CD4-positive, alpha-beta T cell treated with Interferon gamma for 1 hour (primary cell): ENCODE measurements at places on chromosomes 12 and 14.
A peak's percentile ranks its signal among the peaks of the same experiment; 100 is the strongest.

GRCh38 chr12:62761658-62762057, 173.3 kb downstream of the PPM1H start:
- DNase-seq: no peak

- no peak for DNase-seq
Measured at GRCh38 chr12:96824074-96824837, 82.8 kb upstream of the NEDD1 start.

GRCh38 chr12:12792421-12792820, 7.0 kb downstream of the APOLD1 start:
- DNase-seq: no peak

DNA sequence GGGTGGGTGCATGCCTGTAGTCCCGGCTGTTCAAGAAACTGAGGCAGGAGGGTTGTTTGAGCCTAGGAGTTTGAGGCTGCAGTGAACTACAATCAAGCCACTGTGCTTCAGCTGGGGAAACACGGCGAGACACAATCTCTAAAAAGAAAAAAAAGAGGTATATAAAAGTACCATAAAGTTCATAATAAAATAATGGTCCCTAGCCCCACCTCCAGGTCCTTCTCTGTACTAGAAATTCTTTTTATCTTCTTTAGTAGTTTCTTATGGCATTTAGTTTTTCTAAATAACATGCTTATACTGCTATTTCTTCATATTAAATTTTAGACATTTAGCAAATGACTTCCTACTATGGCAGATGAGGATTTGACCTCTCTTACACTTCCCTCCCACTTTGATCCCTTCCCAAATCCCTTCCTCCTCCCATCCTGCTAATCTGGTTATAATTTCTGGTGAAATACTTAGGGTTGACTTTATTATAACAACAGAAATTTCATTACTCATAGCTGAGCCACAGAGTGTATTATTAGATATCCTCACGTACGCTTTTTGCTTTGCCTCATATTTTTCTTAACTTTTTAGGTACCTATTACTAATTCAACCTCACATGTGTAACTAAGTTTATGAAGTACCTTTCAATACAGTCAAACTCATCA, 94.7 kb downstream of the SLC41A2 start:
- DNase-seq: no peak

- peak; percentile 84 for DNase-seq
Measured at GRCh38 chr14:88005978-88006851, 1.3 kb downstream of the GPR65 start.

- no peak for DNase-seq
Measured at GRCh38 chr12:29649722-29650121, 134.0 kb downstream of the TMTC1 start.

DNA sequence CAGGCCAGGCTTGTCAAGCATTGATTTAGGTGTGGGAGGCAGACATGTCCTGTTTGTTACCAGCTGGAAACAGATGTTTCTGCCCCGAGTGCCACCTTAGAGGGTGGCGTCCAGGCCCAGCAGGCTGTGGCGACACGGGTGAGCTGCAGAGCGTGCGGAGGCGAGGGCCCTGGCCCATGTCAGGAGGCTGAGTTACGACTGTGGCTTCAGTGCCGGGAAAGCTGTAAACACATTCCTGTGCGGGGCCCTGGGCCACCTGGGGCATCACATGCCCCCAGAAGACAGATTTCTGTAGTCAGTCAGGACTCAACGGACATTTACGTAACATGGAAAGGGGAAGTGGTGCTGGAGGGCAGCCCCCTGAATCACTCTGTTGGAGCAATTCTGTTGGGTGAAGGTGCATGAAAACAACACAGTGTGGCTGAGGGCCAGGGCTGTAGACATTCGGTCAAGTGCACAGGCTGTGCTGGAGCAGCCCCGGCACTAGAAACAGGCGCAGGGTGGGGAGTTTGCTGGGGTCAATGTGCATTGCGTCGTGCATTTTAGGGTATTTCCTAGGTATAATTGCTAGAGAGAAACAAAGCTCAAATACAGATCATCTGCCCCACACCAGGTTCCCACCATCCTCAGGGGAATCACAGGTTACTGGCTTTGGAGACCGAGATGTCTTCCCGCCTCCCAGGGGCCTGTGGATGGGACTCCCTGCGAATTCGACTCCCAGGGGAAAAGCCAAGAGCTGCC, 291.8 kb downstream of the TMEM121 start:
- DNase-seq: peak; percentile 87

DNA sequence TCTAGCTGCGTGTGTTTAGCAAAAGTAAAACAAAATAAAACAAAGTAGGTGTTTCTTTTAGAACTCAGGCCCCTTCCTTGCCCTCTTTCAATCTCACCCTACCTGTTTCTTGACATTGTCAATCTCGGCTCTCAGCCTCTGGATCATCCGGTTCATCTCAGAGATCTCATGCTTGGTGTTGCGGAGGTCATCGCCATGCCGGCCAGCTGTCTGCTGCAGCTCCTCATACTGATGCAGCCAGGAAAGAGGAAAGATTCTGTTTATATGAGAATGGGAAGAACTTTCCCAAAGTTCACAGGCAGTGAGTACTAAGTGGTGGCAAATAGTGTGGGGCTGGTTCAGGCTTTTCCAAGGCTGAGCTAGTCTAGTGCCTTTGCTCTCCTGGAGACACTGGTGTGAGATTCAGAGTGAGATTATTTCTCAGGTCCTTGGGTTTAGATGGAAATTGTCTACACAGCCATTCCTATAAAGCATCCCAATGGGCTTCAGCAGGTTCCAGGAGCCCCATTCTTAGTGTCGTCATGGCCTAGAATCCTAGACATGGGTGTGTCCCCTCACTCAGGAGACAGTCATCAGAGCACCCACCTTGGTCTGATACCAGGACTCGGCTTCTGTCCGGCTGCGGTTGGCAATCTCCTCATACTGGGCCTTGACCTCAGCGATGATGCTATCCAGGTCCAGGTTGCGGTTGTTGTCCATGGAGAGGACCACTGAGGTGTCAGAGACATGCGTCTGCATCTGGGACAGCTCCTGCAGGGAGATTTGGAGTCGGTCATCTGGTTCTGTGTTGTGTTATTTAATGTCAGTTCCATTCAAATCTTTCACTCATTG, 3.0 kb downstream of the KRT5 start:
- DNase-seq: no peak

DNA sequence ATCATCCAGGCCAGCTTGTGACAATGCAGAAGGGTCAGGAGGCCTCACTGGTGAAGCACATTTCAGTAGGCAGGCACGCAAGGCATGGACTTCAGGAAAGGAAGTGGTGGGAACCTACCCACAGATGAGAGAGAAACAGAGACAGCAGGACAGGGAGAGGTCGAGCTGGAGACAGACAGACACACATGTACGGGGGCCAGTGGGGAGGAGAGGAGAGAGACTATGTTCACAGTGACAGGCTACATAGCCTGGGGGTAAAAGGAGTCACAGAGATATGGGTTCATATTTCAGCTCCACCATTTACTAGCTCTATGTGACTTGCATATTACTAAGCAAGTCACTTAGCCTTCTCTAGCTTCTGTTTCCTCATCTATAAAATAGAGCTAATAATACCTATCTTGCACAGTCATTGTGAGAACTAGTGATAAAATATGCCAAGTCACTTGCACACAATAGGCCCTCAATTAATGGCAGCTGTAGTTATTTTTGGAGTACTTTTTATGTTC, 91.1 kb upstream of the FUT8 start:
- no peak for DNase-seq

DNA sequence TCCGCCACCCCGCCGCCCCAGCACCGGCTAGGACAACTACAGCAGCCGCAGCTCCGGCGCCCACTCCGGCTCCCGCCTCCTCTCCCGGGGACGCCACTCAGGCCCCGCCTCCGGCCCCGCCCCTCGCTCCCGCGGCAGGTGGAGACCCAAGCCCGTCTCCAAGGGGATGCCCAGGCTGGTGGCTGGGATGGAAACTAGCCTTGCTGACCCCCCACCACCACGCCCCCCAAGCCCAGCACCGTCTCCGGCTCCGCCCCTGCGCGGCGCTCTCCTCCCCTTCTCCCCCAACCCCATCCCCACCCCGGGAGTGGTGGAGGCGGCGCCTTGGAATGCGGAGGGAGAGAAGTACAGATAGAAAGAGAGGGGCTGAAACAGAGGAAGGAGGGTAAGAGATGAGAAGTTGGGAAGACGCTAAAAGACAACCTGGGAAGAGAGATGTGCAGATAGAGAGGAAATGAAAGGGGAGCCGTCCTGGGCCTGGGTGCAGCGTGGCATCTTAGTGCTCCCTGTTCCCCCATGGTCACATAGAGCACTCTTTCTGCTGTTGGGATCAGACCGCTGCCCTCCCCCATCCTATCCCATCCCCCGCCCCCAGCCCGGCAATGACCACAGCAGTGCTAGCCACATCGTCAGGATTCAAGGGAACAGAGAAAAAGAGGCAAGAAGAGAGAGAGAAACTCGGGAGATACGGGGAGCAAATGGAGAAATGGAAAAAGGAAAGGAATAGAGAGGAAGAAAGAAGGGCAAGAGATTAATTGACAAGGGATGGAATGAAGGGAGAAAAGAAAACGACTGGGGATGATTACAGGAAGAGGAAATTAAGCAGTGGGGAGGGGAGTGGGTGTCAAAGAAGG, at the start of gene ITGA7:
Gene ITGA7 (minus strand): TSS at position 64 of the 854 bp plus-strand sequence. CDS start 222 bp downstream, outside the sequence.
- peak; percentile 42 for DNase-seq

DNA sequence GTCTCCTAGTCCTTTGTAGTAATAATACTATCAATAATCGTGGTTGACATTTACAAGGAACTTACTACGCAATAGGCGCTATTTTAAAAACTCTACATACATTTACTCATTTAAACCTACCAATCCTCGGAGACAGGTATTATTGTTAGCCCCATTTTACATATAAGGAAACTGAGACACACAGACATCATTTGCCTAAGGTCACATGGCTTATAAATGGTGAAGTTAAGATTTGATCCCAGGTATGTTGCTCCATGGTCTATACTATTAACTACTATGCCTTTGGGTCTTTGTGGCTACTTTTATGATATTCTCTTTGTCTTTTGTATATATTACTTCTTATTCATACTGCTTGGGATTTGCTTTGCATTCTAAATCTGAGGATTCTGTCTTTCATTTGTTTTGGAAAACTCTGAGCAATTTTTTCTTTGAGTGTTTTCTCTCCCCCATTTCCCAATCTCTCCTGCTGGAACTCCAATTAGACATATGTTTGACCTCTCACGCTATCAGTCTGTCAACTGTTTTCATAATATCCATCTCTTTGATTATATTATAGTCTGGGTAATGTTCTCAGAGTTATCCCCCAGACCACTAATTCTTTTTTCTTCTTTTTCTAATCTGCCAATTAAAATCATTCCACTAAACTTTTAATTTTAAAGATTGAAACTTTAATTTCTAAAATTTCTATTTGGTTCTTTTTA, 10.9 kb downstream of the NT5DC3 start:
- DNase-seq: no peak

DNA sequence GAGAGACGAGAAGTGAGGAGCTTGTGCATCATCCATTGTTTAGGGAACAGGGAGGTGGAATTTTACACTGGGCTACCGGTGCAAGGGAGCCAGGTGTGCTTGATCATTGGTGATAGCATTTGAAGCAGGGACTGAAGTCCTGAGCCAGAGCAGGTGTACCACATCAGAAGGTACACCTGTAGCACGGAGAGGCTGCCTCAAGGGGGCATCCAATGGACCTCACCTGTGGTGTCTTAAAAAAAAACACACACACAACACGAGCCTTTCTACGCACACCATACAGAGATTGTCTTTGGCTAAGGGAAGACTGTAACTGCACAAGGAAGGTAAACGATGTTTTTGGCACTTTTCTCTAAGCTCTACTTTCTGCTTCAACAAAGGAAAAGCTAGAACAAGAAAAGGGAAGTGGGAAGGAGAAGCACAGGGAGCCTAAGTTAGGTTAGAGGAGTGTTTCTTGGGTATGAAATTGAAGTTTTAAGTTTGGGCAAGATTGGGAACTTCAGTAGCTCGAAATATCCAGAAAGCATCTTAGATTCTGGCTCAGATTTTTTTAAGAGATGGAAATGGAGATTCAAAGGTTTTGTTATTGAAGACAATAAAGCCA, 334.3 kb upstream of the FBXO33 start:
- no peak for DNase-seq

GRCh38 chr14:78297858-78298257, 127.7 kb downstream of the NRXN3 start:
- no peak for DNase-seq

- no peak for DNase-seq
Measured at GRCh38 chr12:18908191-18908590, 170.3 kb downstream of the CAPZA3 start.

DNA sequence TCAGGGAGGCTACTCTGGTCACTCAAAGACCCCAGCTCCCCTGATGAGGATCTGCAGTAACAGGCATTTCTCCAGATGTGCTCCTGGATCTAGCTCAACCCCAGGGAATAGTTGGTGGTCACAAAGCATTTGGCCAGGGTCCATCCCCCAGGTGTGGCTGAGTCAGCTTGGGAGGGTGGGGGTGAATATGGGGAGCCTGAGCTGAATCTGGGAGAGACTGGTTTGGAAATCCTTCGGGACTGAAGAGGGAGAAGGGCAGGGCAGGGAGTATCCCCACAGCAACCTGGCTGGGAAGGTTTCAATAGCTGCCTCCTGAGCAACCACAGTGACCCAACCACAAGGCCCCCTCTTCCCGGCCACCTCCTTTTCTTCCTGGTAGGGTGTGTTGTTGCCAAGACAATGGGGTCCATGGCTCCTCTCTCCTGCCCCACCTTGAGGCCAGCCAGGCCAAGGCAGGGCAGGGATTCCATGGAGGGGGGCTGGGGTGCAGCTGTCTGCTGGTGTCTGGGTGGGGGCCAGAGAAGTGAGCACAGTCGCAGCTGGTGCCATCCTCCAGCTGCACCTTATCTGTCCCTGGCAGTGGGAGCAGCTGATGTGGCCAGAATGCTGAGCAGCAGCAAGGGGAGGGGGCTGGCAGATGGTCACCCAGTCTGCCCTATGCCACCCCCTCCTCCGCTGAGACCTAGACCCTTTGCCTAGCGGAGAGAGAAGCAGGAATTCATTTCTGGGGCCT, 5.5 kb downstream of the ASIC1 start:
- DNase-seq: no peak

- DNase-seq: no peak
Measured at GRCh38 chr12:75850721-75851462, 180.7 kb downstream of the PHLDA1 start.

- no peak for DNase-seq
Measured at GRCh38 chr12:55697686-55698085, 10.0 kb downstream of the ITGA7 start.

DNA sequence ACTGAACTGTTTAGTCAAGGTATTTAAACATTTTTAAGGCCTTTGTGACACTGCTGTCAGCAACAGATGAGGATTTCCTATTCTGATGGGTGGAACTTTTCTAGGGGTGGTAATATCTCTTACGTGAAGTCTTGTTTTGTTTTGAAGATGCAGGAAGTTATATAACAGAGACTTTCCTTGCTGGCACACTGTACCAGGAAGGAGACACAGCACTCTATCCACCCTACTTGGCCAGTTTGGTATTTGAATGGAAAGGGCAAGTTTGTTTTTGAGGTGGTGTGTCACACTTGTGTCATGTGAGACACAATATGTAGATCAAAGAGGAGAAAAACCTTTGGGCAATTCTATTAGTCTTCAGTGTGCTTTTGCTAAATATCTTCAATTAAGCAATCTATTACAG, 51.6 kb upstream of the SRP54 start:
- peak; percentile 57 for DNase-seq

DNA sequence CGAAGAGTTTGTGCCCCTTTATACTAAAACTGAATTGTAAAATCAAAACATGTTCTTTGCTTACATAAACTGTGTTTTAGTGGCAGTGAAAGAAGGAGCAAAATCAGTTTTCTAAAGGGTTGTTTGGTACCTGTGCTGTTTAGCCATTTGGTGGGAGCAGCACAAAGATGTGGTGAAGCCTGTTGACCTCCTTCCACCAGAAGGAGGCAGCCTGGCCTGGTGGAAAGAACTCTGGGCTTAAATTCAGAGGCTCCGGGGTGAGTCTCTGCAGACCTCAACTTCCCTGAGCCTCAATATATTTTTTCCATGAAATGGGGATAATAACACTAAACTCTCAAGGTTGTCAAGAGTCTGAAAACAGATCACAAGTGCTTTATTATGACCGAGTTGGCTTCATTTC, 502.5 kb downstream of the VRK1 start:
- DNase-seq: peak; percentile 12
